ENCODE measurements at places on chromosomes 5 and 9. TPM values are rescaled to one million over a fixed set of nuclear protein-coding genes. Genes with fewer than 3 reads are reported as not detected.

DNA sequence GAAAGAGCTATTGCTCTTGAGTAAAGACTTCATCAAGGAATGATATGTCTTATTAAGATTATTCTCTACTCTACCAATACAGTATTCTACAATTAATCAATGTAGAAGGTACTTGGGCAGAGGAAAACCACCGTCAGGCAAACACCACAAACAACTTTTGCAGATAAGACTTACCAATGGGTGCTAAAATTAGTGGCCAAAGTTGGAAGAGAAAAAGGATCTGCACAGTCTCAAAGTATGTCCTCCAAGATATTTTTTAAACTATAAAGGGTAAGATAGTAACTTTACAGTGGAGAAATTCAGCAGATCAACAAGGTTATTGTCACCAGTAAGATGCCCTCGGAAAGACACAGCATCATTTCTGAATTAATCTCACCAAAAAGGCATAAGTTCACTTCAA, 38.9 kb downstream of the NRG2 start:
- DNase-seq = no peak

DNA sequence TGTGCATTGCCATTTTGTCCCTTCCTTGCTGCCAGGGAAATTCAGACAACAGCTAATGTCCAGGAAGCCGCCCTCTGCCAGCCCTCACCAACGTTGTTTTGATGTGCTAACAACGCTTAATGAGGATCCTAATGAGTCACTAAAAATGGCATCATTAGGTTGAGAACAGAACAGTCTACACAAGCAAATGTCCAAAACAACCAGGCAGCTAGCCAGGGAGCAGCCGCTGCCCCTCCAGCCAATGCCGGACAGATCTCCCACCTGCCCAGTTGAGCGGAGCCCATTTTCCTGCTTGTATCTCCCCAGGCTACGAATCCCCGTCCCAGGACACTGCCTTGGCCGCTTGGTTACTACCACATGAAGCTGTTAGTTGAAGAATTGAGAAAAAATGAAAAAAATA, 40.4 kb upstream of the UNC5A start:
- DNase-seq = no peak

Gene PALM2AKAP2
- 0.54 TPM for total RNA-seq

DNA sequence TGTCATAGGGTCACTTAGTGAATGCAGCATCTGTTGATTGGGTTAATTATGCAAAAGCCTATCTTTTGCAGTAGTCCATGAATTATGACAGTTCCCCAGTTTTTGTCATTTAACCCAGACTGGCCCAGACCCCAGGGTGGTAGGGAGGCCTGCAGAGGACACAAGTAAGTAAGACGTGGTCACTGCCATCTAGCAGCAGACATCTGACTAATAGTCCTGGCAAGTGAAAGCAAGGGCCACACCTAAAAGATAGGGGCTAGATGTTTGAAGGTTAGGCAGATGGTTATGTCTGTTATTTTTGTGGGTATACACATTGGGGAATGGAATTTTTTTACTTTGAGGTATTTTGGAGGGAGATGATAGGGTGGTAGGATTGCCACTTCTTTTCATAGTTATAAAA, 48.0 kb downstream of the RAB14 start:
- DNase-seq = no peak

- no peak for DNase-seq
These were observed 813.8 kb upstream of the DMAC1 start for GRCh38 chr9:8613346-8613825.

DNA sequence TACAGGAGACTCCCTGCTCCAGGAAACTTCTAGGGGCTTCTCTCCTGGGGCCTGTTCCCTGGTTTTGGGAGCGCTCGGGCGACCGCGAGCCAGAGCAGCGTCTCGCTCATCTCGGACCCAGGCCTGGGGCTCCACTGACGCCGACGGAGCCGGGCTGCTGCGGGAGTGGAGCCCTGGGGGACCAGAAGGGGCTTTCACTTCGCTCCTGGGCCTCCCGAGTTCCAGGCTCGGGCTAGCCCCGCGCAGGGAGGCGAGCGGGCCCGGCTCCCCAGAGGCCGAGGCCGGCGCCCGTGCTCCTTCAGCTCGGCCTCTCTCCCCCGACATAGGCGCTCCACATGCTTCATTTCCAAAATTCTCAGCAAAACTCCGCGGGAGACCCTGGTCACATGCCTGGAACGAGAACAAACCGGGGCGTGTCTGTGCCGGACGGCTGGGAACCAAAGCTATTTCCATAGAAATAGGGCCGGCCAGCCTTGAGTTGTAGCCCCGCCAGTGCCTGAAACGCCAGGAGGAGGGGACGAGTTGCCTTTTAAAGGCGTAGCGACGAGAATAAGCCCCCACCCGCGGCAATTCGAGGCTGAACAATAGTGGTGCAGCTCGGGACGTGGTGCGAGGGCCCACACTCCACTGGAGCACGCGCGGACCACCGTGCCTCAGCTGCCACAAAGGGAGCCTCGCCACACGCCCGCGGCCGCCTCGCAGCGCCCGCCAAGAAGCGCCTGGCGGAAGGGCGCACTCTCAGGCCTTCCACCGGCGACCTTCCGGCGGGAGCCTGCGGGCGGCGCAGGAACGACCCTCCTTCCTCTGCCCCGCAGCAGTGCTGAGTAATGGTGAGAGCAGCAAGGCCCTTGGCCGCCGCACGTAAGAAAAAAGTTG, 1.1 kb upstream of the G3BP1 start:
- peak; percentile 84 for DNase-seq

Gene MLANA
- not detected for total RNA-seq

DNA sequence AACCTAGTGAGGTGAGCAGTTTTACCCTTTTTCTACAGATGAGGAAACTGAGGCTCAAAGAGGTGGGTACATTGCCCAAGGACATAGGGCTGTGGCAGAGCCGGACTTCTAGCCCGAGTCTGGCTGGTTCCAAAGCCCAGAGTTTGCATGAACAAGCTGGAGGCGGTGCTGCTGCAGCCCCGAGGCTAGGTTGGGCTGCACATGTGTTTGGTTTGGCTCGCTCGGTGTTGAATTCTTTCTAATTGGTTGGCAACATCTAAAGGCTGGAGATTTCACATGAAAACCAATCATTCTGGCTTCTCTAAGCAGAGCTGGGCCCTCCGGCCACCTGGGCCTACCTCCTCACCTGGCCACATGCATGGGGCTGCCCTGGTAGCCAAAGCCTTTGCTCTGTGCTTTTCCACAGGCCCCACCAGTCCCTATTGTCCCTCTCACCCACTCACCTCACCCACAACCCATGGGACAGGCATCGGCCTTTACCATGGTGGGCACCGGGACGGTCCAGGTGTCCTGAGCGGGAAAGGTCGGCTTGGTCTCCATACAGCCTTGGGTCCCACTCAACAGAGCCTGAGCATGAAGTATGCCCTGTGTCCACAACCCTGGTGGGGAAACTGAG, 262.3 kb downstream of the NSG2 start:
- no peak for DNase-seq

Gene ADAMTSL2
- total RNA-seq = 0.68 TPM

- no peak for DNase-seq
These were observed 139.5 kb upstream of the KLF9 start for GRCh38 chr9:70553707-70554673.

DNA sequence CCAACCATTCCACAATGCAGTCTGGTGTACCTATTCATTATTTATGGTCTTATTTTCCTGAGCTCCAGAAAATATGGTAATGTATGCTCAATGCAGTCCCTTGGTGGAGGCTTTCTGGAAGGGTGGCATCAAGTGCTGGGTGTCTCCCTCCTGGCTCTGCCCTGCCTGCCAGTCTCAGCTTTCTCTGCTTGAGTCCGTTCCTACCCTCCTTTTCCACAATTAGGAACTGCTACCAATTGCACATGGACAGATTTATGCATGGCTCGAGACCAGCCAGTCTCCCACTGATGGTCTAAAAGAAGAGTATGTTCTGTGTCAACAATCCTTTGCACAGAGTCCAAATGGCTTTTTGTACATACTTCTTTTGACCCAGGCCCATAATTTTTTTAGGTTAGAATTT, 189.8 kb downstream of the TLE1 start:
- no peak for DNase-seq

- DNase-seq = no peak
These were observed 86.1 kb downstream of the SMIM23 start for GRCh38 chr5:171871711-171872110.

- no peak for DNase-seq
These were observed 344.9 kb downstream of the SEMA5A start for GRCh38 chr5:9201011-9201410.
